Karpas-422 (cell line): ENCODE measurements at places on chromosomes 1 and 21. TPM values are rescaled to one million over a fixed set of nuclear protein-coding genes. Genes with fewer than 3 reads are reported as not detected.

- no peak for DNase-seq
Observed at GRCh38 chr1:198531891-198532290, 8.6 kb downstream of the ATP6V1G3 start.

GRCh38 chr1:231428377-231428776, 6.3 kb upstream of the EGLN1 start:
- DNase-seq = no peak

DNA sequence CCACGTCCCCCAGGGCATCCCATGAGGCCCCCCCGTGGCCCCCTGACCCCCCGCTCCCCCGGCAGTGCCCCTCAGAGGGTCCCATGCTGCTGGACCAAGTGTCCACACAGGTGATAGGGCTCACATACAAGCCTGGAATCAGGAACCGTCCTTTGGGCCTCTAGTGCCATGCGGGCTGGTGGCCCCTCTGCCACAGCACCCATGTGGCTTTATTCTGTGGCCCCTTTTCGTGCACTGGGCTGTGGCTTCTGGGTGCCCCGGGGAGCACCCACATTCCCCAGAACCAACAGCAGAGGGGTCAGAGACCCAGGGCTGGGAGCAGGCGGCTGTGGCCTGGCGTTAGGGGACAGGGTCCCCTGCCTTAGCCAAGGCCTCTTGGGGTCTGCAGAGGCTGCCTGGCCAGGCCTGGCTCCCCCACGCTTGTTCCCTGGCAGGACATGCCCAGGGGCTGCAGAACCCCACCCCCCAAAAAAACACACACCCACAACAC, 31.7 kb downstream of the SLC19A1 start:
- DNase-seq = no peak

DNA sequence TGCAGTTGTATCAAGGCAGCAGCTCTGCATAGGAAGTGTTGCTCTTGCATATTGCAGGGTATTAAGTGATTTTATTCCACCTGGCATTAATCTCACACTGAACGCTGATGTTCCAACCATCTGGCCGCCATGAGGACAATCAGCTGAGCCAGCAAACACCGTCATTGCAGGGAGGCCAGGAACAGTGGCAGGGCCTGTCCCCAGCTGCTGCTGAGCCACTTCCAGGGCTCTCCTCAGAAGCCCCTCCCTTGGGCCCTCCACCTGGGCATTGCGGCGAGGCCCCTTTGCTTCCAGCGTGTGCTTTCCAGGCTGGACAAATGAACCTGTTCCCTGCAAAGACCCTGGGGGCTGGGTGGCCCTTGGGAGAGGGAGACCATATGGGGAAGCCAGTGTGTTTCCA, 171.6 kb upstream of the C1orf174 start:
- no peak for DNase-seq

- no peak for DNase-seq
Observed at GRCh38 chr1:114330451-114330983, 176.8 kb upstream of the SYT6 start.

GRCh38 chr1:223716302-223716862, 4.0 kb downstream of the CAPN2 start:
- DNase-seq = no peak

DNA sequence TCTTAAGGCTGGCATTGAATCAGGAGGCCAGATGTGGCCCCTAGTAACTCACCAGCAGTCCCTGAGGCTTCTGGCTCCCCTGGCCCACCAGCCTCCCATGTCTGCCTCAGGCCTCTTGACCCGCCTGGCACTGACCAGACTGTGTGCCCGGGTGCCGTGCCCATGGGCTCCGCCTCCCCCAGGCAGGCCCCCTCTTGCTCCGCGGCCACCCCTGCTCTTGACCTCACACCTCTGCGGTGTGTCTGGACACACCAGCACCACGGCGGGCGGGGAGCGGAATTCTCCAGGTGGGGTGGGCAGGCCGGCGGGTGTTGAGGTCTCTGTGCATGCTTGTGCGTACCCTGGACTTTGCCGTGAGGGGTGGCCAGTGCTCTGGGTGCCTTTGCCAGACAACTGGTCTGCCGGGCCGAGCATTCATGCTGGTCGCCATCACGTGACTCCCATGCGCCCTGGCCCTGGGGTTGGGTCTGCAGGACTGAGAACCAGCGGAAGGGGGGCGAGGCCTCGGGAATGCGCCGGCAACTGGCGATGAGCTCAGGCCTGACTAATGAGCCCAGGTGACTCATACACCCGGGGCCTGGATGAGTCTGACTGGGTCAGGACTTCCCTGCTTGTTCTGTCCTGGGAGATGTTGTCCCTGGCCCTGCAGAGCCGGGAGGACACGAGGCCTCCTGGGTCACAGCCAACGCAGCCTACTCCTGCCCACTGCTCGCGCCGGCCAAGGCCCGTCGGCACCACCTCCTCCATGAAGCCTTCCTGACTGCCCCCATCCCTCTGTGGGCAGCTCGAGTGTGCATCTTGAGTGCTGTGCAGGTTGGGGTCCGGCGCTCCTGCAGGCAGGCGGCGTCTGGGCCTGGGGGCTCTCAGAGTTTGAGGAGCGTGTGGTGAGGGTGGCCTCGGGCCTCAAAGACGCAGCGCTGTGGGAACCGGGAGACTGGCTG, 22.6 kb downstream of the COL18A1 start:
- DNase-seq = no peak

DNA sequence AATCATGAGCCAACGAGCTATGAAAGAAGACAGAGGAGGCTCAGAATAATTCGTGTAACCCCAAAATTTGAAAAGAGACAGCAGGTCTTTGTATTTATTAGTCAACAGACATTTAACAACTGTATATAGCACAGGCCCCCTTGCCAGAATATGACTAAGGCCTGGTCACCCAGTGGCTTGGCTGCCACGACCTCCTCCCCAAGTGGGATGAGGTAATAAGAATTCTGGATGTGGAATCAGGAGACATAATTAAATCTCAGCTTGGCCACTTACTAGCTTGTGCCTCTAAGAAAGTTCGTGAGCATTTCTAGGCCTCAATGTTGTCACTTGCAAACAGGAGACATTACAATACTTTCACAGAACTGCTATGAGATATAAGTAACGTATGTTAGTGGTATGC, 134.2 kb upstream of the TNFSF4 start:
- DNase-seq = no peak

DNA sequence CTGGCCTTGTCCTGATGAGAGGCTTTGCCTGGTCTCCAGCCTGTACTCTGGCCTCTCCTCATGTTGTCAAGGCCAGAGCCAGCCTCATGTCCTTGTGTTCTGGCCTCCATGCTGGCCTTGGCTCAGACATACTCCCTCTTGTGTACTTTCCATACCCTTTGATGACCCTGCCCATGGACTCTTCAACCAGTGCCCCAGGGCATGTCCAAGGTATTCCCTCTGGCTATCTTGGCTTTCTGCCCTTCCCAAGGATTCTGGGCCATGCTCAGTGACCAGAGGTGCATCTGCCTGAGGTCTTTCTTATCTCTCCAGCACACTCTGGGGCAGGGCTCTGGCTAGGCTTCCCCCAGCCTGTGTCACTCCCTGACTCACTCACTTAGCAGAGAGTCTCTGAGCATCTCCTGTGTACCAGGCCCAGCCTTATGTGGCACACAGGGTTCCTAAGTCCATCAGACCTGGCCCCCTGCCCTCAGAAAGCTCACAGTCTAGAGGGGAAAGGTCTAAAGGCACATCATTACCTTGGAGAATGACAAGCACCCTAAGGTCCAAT, 141.4 kb upstream of the GRIK3 start:
- DNase-seq = no peak

The GPR161 gene
- total RNA-seq = 1.2 and 1.6 TPM in 2 replicates

The FALEC gene
- total RNA-seq = 0.54 TPM in 1 of 2 replicates, not detected in the other
